ENCODE measurements at places on chromosomes 11 and 22.
A peak's percentile ranks its signal among the peaks of the same experiment; 100 is the strongest.

DNA sequence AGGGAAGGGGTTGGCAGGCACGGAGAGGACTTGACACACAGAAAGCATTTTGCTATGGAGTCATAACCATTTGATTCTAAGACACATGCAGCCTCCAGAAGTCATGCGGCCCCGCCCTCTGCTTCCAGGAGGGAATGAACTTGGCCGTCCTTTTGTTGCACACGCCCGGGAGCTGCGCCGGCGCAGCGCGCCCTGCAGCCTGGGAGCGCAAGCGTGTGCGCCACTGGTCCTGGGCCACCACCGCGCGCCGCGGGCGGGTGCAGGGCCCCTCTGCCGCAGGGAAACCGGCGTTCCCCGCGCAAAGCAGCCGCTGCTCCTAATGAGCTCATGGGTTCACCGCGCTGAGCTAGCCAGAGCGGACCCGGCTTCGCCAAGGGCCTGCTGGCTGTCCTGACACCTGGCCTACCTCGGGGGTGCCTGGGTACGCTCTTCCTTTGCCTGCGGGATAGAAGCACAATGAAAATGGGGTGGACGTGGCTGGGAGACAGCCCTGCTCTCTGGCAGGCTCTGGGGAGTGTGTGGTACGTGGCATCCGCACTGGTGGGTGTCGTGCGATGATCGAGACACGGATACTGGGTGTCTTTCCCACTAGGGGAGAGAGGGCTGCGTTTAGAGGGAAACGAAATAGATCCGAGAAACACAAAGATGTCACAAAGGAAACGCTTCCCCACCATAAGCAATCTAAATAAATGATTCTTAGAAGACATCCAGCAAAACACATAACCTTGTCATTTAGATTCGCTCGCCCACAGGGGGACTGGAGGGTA, 669 bp downstream of the MICAL3 start:
- DNase-seq = peak; percentile 68

GRCh38 chr11:60809249-60809648, 24.1 kb downstream of the MS4A10 start:
- DNase-seq = no peak

- DNase-seq = no peak
These were observed 11.1 kb upstream of the OSM start for GRCh38 chr22:30277547-30278344.

DNA sequence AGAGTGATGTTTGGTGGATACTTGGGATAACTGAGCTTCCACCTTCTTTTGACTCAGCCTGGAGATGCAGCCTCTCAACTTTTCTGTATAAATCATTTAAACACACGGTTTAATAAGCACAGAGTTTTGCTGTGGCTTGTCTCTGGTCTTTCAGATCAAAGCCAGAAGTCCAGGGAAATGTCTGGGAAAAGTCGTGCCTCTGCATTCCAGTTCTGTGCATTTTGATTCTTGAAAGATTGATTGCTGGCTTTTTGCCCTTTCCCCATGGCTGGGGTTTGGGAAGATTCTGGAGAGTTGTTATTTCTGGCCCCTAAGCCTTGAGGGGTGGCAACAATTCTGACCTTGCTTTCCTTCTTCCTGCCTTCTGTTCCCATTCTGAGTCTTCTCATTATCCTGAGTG, 154.1 kb downstream of the COMMD9 start:
- no peak for DNase-seq

Data from B cell (primary cell).